Suppressor macrophage treated with lipopolysaccharide for 1 hour (primary cell): ENCODE measurements at places on chromosomes 12 and 14.

DNA sequence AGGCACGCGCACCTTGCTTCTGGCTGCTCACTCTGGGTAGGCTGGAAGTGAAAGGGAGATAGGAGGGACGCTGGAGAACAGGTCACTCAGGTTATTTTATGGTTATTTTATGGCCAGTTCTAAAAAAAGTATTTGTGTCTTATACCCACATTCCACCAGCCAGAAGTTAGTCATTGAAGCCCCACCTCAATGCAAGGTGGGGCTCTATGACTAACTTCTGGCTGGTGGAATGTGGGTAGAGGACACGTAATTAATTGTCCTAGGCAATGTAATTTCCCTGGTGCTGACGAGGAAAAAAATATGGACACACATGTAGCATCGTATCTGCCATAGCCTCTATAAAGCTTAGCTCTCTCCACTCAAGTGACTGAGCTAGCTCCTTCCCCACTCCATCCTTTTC lies 104.9 kb downstream of the PDZRN4 start:
- no peak for DNase-seq

GRCh38 chr14:95609398-95609990 lies 74.6 kb downstream of the GLRX5 start:
- peak; percentile 54 for DNase-seq

- DNase-seq: no peak
Measured at GRCh38 chr14:97539884-97540283, 742.7 kb downstream of the VRK1 start.

- peak; percentile 44 for DNase-seq
Measured at GRCh38 chr12:95548539-95549391, 2.5 kb downstream of the USP44 start.

DNA sequence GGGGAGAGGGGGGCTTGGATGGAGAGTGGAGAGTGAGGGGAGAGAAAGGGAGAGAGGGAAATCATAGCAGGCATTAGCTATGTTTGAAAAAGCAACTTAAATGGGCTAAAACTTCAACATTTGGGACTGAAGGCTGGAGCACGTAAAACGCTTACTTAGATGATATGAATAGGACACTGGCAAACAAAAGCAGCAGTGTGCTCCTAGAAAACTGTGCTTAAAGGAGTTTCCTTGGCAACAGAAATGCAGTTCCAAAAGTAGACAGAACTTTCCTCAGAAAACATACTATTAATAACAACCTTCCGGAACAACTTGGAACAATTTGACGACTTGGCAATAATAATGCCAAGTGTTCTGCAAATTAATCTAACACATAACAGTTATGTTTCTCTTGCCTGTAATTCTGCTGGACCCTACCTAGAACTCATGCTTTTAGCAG lies 235.5 kb upstream of the NPAS3 start:
- DNase-seq: no peak

- peak; percentile 10 for DNase-seq
Measured at GRCh38 chr14:21997300-21997699, 323.7 kb upstream of the OR4E1 start.

- no peak for DNase-seq
Measured at GRCh38 chr14:24297190-24297964, 2.2 kb downstream of the DHRS1 start.

DNA sequence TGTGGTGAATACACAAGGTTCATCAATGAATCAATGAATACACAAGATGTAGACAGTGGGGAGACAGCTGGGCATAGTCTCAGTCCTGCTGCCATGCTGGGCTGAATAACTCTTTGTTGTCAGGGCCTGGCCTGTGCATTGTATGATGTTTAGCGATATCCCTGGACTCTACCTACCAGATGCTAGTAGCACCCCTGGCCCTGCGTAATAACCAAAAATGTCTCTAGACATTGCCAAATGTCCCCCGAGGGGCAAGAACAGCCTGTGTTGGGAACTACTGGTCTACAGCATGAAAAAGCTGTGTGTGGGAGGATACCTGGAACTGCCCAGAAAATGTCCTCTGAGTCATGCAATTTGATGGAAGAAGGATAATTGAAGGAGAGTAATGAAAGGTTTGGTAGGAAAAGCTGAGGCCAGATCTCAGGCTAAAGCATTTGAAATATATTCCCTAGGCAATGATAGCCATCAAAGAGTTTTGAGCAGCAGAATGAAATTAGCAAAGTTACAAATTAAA lies 128.2 kb downstream of the TMEM30B start:
- DNase-seq: no peak

GRCh38 chr14:33432407-33433023 lies 493.8 kb downstream of the NPAS3 start:
- peak; percentile 57 for DNase-seq

GRCh38 chr12:87678453-87678852 lies 350.7 kb downstream of the C12orf50 start:
- DNase-seq: no peak

DNA sequence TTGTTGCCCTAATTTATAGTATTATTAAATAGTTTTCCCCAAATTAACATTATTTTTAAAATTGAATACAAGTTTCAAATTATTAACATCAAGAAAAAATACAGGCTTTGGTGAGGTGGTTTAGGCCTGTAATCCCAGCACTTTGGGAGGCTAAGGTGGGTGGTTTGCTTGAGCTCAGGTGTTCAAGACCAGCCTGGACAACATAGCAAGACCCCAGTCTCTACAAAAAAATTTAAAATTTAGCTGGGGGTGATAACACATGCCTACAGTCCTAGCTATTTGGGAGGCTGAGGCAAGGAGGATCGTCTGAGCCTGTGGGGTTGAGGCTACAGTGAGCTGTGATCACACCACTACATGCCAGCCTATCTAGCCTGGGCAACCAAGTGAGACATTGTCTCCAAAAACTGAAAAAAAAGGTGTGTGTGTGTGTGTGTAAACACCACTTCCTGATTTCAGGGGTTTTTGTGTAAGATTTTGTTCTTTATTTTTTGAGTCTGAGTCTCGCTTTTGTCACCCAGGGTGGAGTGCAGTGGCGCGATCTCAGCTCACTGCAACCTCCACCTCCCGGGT lies 3.9 kb upstream of the DNAL1 start:
- DNase-seq: no peak

GRCh38 chr12:72872238-72872887 lies 600.2 kb downstream of the TRHDE start:
- no peak for DNase-seq

- no peak for DNase-seq
Measured at GRCh38 chr12:30870491-30871265, 55.9 kb upstream of the TSPAN11 start.

DNA sequence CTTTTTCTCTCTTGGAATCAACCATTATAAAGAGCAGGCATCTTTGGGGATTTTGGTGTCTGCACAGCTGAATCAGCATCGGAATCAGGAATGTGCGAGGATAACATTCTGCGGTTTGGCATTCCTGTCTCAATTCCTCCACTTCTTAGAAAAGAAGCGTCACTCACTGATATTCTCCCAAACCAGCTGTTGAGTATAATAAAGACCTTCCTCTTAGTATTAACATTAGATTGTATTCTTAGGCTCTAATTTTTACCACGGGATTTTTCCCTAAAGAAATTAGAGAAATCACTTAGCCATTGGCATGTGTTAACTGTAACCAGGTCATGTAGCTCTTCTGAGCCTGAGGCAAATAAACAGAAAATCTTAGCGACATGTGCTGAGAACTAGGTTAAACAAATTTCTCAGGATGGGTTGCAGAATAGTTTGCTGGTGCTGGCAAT lies 128.7 kb downstream of the TMX1 start:
- no peak for DNase-seq

DNA sequence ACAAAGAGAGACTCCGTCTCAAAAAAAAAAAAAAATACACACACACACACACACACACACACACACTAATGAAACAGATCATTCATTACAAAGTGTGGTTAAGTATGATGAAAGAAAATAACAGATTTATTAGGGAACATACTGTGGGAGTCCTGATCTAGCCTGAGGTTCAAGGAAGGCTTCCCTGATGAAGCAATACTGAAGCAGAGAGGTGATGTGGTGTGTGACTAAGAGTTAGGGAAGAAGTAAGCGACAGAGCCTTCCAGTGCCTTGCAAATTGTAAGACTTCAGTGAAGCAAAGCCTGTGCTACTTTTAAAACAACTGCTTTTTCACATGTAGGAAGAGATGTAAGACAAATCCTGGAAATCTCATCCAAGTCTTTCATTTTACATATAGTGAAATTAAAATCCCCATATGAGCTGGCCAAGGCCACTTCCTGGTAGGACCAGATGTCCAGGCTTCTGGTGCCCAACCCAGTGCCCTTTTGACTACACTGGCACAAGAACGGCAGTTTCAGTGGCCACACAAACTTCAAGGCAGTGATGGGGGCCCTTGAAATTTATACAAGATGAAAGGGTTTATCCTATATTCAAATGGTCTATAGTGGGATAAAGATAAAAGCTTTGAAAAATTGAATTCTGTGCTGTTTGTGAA lies 86.2 kb downstream of the STON2 start:
- DNase-seq: peak; percentile 49

GRCh38 chr12:14573118-14573517 lies 5.4 kb upstream of the PLBD1 start:
- no peak for DNase-seq

GRCh38 chr14:87869619-87870583 lies 123.1 kb downstream of the GALC start:
- peak; percentile 43 for DNase-seq

GRCh38 chr12:990661-991349 lies at the start of gene ERC1:
TSS of gene ERC1 (plus strand) at chr12:991223. CDS start at chr12:1027904, 36,681 bp downstream.
- peak; percentile 98 for DNase-seq

DNA sequence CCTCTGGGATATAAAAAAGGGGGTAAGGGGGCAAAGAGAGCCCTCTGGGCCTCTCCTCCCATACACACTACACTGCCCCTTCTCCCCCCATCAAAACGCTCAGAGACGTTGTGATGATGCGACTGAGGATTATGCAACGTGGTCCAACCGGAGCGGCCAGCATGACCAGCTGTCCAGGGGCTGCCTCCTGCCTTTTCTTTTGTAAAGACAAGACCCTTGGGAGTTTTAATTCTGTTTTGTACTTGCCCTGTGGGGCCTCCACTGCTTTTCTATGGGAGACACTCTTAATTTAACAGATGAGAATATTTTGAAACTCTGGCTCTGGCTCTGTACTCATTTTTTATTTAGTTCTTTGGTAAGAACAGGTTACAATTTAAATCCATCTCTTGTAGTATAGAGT lies 7.2 kb downstream of the MBD6 start:
- DNase-seq: no peak

DNA sequence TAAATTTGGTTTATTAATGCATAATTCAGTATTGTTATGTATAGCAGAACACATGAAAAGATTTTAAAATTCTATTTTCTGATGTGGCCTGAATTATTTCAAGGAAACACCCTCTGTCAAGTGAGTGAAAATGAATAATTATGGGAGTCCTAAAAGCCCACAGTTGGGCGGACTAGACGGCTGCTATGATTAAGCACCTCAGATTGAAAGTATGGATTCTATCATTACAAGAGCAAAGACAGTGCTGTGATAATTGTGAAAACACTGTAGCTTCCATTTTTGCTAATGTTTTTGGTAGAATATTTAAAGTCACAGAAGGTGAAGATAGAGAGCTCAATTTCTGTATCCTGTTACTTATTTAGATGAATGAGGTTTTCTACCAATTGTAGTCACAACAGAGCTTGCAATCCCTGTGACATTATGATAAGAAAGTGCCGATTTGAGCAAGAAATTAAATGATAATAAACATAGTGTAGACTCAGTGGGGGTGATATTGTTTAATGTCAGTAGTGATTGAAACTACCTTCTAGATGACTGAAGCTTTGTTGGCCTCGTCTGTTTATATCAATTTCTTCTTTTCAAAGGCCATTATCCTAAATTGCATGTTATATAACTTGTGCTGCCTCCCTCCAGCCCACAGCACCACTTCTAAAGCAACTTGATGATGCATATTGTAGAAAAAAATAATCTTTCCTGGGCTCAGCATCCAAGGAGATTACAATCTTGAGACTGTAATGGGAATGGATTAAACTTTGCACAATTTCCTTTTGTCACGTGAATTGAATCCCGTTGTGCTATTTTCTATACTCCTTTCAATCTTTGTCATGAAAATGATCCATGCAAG lies 359.8 kb downstream of the BTG1 start:
- no peak for DNase-seq

- no peak for DNase-seq
Measured at GRCh38 chr12:92546635-92547348, 156.0 kb upstream of the PLEKHG7 start.

- no peak for DNase-seq
Measured at GRCh38 chr14:100887728-100888335, 15.7 kb downstream of the RTL1 start.

GRCh38 chr14:59428581-59429012 lies 36.6 kb downstream of the GPR135 start:
- DNase-seq: peak; percentile 72

- DNase-seq: no peak
Measured at GRCh38 chr12:101551362-101552114, 43.2 kb upstream of the MYBPC1 start.

GRCh38 chr12:91155990-91156389 lies 26.6 kb downstream of the DCN start:
- no peak for DNase-seq

DNA sequence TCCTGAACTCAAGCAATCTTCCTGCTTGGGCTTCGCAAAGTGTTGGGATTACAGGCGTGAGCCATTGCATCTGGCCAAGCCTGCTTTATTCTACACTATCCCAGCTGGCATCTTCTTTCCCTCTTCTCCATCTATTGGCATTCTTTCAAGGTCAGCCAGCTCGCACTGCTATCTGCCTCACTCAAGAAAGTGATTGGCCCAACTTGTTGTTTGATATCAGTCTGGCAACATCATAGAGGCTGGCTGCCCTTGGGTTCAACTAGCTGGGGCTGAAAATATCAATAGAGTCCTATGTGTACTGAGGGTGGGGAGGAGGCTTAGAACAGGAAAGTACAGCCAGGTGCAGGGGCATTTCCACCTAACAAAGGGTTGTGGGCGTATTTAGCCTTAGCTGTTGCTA lies 17.1 kb downstream of the GMFB start:
- no peak for DNase-seq

- no peak for DNase-seq
Measured at GRCh38 chr14:77319422-77319821, 1.3 kb downstream of the POMT2 start.

DNA sequence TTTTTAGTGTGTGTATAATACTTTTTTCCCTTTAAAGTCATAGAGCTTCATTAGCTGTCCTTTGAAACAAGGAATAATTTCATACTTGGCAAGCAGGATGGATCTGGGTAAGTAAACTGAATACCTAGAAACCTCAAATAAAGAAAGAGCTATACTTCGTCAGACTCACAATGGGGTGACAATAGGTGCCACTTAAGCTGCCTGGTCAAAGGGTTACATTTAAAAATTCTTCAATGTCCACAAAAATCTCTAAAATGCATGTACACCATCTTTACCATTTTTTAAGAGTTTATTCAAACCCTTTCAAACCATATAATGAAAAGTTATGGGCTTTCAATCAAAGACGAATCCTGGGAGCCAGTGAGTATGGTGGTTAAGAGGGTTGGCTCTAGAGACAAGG lies 3.1 kb downstream of the GIT2 start:
- peak; percentile 11 for DNase-seq

- DNase-seq: no peak
Measured at GRCh38 chr12:50326590-50327284, 43.4 kb upstream of the LIMA1 start.

DNA sequence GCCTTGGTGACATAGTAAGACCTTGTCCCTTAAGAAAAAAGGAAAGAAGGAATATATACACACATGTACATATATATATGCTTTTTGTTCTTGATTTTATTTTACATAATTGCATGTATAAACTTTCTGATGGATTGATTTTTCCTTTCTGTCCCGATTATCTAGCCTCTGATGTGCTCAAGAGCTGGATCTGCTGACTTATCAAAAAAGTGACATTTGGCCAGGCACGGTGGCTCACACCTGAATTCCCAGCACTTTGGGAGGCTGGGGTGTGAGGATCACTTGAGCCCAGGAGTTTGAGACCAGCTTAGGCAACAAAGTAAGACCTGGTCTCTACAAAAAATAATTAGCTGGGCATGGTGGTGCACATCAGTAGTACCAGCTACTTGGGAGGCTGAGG lies 12.0 kb downstream of the SNRNP35 start:
- no peak for DNase-seq
